NCI-H524 treated with DMSO at 0.1 percent for 48 hours (cell line): ENCODE measurements at places on chromosomes 5 and 9.

- DNase-seq, result no peak
Observed at GRCh38 chr9:94870465-94870792, 143.9 kb downstream of the AOPEP start.

- DNase-seq, result no peak
Observed at GRCh38 chr5:135458921-135459331, 6.8 kb upstream of the TIFAB start.

- DNase-seq, result no peak
Observed at GRCh38 chr9:22035591-22036011, 26.5 kb upstream of the CDKN2B start.

GRCh38 chr9:136572003-136572827 lies 26.4 kb upstream of the NOTCH1 start:
- no peak for DNase-seq
